ENCODE measurements at places on chromosomes 7 and 10.

DNA sequence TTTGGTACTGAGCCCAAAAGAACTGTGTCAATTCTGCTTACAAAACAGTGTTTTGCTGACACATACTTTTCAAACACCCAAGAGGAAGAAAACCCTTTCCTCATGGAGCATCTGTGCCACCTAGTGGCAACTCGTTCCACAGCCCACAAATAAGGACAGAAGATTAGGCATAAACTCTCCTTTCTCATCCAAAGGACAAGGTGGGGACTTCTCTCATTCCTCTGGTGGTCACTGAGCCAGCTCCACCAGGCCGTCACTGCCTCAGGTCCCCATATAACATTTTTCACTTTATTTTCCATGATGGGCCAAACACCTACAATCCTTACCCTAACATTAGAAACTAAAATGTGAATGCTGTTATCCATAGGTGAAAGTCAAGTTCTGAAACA is 76.9 kb downstream of the RNF216 start:
- H3K36me3 ChIP-seq: peaks cover 14% of the 10 kb centered on the region
- peak; percentile 74 for DNase-seq
- no peaks in the 10 kb centered on the region for H3K27me3 ChIP-seq
- peaks cover 26% of the 10 kb centered on the region for H3K4me1 ChIP-seq

DNA sequence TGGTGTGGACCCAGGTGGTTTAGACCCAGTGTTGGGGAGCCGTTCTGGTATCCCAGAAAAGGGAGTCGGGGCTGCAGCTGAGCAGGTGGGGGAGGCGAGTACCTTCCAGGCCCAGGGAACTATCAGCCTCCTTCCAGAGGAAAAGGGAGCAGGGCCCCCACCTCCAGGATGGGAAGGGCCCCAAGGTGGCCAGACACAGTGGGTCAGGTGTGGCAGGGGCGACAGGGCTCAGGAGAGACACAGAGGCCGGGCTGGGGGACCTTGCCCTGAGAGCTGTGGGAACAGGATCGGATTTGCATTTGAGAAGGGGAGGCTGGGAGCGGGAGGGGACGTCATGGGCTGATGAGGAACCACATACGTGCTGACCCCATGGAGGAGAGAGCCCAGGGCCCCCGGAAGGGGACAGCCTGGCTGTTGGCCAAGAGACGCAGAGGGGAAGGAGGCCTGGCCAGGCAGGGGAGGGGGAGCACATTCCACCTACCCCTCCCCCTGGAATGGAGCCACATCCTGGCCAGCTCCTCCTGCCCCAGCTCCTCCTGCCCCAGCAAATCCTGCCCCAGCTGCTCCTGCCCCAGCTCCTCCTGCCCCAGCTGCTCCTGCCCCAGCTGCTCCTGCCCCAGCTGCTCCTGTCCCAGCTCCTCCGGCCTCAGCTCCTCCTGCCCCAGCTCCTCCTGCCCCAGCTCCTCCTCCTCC is 9.7 kb upstream of the TTYH3 start:
- H3K27ac ChIP-seq: peak overlapping the region; percentile 26
- DNase-seq: no peak
- H3K36me3 ChIP-seq: no peaks in the 10 kb centered on the region
- H3K4me3 ChIP-seq: no peak overlapping the region
- peaks cover 11% of the 10 kb centered on the region for H3K27me3 ChIP-seq

- no peaks in the 10 kb centered on the region for H3K27me3 ChIP-seq
- H3K4me3 ChIP-seq: peak overlapping the region; percentile 48
- no peaks in the 10 kb centered on the region for H3K36me3 ChIP-seq
- DNase-seq: no peak
- peak overlapping the region; percentile 35 for H3K27ac ChIP-seq
Observed at GRCh38 chr10:124076148-124076733, 17.2 kb downstream of the CHST15 start.

- peaks cover 25% of the 10 kb centered on the region for H3K36me3 ChIP-seq
- H3K27me3 ChIP-seq: no peaks in the 10 kb centered on the region
- no peak for DNase-seq
- H3K4me1 ChIP-seq: no peaks in the 10 kb centered on the region
- H3K4me3 ChIP-seq: no peak overlapping the region
- no peak overlapping the region for H3K27ac ChIP-seq
Observed at GRCh38 chr7:87552351-87552900, 48.3 kb downstream of the ABCB1 start.

GRCh38 chr7:148919859-148920258 is 35.8 kb upstream of the EZH2 start:
- H3K27ac ChIP-seq: no peak overlapping the region
- no peak overlapping the region for H3K4me3 ChIP-seq
- H3K27me3 ChIP-seq: no peaks in the 10 kb centered on the region
- DNase-seq: no peak
- peaks cover 8% of the 10 kb centered on the region for H3K4me1 ChIP-seq

- H3K27ac ChIP-seq: no peak overlapping the region
- H3K4me1 ChIP-seq: peaks cover 6% of the 10 kb centered on the region
- H3K4me3 ChIP-seq: no peak overlapping the region
- DNase-seq: no peak
Observed at GRCh38 chr10:110163192-110163773, 44.1 kb upstream of the MXI1 start.

DNA sequence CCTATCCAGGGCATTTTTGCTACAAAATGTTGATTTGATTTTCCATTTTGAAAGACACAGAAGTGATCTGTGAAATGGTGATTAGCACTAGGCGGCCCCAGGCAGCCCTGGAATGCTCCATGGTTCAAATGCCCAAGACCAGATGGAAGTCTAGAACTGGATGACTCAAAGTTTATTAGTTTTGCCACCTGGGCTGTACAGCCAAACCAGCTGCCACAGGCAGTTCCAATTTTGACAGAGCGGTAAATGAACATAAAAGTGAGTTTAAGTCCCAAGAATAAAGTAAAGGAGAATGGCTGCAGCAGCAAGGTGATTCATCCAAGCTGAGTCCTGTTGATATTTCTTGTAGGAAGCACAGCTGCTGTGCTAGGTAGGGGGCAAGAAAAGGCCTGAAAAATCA is 180.5 kb downstream of the SUGCT start:
- no peaks in the 10 kb centered on the region for H3K36me3 ChIP-seq
- H3K27me3 ChIP-seq: no peaks in the 10 kb centered on the region
- H3K4me3 ChIP-seq: no peak overlapping the region
- no peaks in the 10 kb centered on the region for H3K4me1 ChIP-seq
- DNase-seq: no peak

GRCh38 chr10:46309511-46310142 is 22.8 kb downstream of the ANTXRL start:
- H3K27ac ChIP-seq: no peak overlapping the region
- DNase-seq: no peak

- peaks cover 50% of the 10 kb centered on the region for H3K4me1 ChIP-seq
- peaks cover 9% of the 10 kb centered on the region for H3K27me3 ChIP-seq
- no peak for DNase-seq
Observed at GRCh38 chr7:33108554-33109004, 625 bp downstream of the RP9 start.

GRCh38 chr7:27605689-27606269 is 56.9 kb downstream of the HIBADH start:
- H3K4me1 ChIP-seq: no peaks in the 10 kb centered on the region
- H3K27me3 ChIP-seq: no peaks in the 10 kb centered on the region
- H3K4me3 ChIP-seq: no peak overlapping the region

- no peaks in the 10 kb centered on the region for H3K36me3 ChIP-seq
- no peak overlapping the region for H3K27ac ChIP-seq
- no peaks in the 10 kb centered on the region for H3K27me3 ChIP-seq
- no peak overlapping the region for H3K4me3 ChIP-seq
- H3K4me1 ChIP-seq: no peaks in the 10 kb centered on the region
- DNase-seq: no peak
Observed at GRCh38 chr7:51040787-51041186, 258.1 kb upstream of the GRB10 start.

GRCh38 chr7:83524277-83525075 is 124.5 kb downstream of the SEMA3E start:
- no peaks in the 10 kb centered on the region for H3K36me3 ChIP-seq
- H3K4me1 ChIP-seq: no peaks in the 10 kb centered on the region
- DNase-seq: no peak
- H3K27ac ChIP-seq: no peak overlapping the region
- H3K27me3 ChIP-seq: no peaks in the 10 kb centered on the region

GRCh38 chr10:124117511-124117785 is 24.1 kb upstream of the CHST15 start:
- no peaks in the 10 kb centered on the region for H3K27me3 ChIP-seq
- H3K4me3 ChIP-seq: no peak overlapping the region
- no peak overlapping the region for H3K27ac ChIP-seq

- peaks cover 50% of the 10 kb centered on the region for H3K4me1 ChIP-seq
- no peak for DNase-seq
- no peaks in the 10 kb centered on the region for H3K27me3 ChIP-seq
- peak overlapping the region; percentile 86 for H3K27ac ChIP-seq
Observed at GRCh38 chr10:22683140-22683389, 31.3 kb downstream of the PIP4K2A start.

DNA sequence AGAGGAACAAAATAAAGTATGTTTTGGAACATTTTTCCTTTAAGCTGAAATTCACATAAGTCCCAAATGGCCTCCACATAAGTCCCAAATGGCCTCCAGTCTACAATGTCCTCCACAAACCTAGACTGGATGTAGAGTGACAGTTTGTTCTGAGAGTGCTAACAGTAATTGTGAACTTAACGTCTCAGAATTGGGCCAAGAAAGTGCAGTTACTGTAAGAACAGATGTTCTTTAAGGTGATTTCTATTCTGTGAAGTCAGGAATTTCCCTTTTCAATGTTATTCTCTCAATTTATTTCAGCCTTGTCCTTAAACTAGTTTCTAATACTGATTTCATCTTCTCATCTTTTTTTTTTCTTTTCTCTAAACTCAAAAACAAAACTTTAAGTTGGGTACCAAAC is 188.7 kb upstream of the SEMA3E start:
- no peak overlapping the region for H3K4me3 ChIP-seq
- H3K27ac ChIP-seq: no peak overlapping the region
- no peaks in the 10 kb centered on the region for H3K27me3 ChIP-seq
- H3K4me1 ChIP-seq: no peaks in the 10 kb centered on the region
- no peaks in the 10 kb centered on the region for H3K36me3 ChIP-seq

DNA sequence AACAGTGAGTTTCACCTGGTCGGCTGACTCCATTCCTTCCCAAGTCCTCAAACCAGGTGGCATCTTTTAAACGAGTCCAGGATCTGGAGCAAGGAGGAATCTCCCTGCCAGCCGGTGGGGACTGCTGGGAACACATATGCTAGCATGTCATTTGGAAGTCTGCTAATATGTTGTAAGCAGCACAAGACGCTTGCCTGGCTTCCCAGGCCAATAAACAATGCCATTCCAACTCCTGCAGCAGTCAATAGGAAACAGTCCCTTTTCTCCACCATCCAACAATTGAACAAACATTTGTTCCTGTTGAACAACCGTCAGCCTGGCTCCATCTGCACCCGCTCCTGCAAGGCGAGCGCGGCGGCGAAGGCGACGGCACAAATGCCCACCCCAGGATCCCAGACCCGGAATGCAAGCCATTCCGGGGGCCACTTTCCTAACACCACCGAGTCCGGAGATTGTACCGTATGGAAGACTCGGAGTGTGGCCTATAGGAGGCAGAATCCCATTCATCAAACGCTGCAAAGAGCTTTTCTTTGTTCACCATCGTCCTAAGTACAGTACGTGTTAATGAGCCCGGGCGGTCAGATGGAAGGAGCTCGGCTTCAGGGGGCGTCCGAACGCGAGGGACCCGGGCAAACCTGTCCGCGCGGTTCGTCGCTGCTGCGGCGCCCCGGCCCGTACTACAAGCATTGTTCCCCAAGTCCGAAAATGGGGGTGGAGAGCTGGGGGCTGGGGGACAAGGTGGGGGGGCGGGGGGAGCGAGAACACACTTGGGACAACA is 1.6 kb downstream of the FAM53B start:
- DNase-seq: no peak
- no peaks in the 10 kb centered on the region for H3K27me3 ChIP-seq
- peaks cover 4% of the 10 kb centered on the region for H3K36me3 ChIP-seq
- H3K4me3 ChIP-seq: peak overlapping the region; percentile 92

DNA sequence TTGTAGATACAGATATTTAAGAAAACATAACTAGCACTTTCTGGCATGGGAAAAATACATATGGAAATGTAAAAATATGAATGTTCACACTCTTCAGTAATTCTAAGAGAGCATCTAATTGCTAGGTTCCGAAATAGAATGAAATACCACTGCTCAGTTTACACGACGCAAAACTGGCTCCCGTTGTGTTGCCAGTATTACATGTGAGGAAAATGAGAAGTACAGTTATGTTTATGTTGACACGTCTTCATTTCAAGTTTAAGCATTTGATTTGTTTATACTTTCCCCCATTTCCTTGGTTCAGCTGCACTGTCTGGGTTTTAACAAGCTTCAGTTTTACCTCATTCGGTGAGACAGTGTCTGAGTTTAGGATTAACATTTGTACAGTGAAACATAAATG is 275.8 kb upstream of the SEMA3D start:
- no peak overlapping the region for H3K4me3 ChIP-seq
- peaks cover 3% of the 10 kb centered on the region for H3K27me3 ChIP-seq
- no peak overlapping the region for H3K27ac ChIP-seq
- DNase-seq: no peak
- H3K36me3 ChIP-seq: no peaks in the 10 kb centered on the region

- no peak for DNase-seq
- no peak overlapping the region for H3K4me3 ChIP-seq
- no peaks in the 10 kb centered on the region for H3K36me3 ChIP-seq
- no peaks in the 10 kb centered on the region for H3K4me1 ChIP-seq
Observed at GRCh38 chr10:14259696-14260566, 70.8 kb downstream of the FRMD4A start.

DNA sequence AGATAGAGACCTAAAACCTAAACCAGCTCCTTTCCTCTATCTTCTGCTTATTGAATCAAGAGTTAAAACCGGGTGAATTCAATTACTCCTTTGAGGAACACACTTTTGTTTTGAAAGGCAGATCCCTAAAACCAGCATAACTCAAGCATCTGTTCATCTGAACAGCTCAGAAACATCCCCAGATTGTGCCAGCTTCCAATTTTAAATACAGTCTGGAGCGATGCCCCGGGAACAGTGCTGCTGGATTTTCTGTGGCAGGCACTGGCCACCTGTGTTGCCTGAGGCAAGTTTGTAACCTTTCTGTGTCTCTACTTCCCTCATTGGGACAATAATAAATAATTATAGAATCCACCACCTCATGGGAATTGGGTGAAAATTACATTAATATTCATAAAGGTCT is 281.4 kb upstream of the NFE2L3 start:
- no peak for DNase-seq
- peaks cover 3% of the 10 kb centered on the region for H3K36me3 ChIP-seq
- peaks cover 79% of the 10 kb centered on the region for H3K27me3 ChIP-seq
- no peak overlapping the region for H3K4me3 ChIP-seq
- H3K27ac ChIP-seq: no peak overlapping the region

- peak overlapping the region; percentile 92 for H3K4me3 ChIP-seq
- no peak for DNase-seq
- peaks cover 67% of the 10 kb centered on the region for H3K27me3 ChIP-seq
- peaks cover 12% of the 10 kb centered on the region for H3K4me1 ChIP-seq
Observed at GRCh38 chr7:64888901-64889685, 14.0 kb upstream of the ZNF273 start.

DNA sequence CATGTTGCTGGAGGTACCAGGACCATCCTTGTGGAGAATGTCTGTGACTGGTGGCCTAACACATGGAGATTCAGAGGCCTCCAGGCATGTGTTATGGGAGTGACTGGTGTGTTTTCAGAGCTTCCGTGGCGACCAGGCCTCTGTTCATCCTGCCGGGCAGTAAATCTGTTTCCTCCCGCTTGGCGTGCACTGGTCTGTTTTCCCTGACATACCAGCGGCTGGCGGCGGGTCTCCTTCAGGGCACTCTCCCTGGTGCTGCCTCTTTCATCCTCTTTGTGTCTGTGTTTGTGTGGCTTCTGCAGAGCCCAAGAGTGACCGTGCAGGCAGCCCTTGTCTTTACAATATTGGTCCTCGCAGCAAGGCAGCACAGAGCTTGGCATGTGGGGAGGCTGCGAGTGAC is 385.1 kb upstream of the MKI67 start:
- no peak overlapping the region for H3K27ac ChIP-seq
- H3K4me3 ChIP-seq: no peak overlapping the region
- H3K4me1 ChIP-seq: no peaks in the 10 kb centered on the region
- peaks cover 6% of the 10 kb centered on the region for H3K27me3 ChIP-seq
- no peaks in the 10 kb centered on the region for H3K36me3 ChIP-seq
- DNase-seq: no peak

Measured in naive B cell (primary cell).